ENCODE measurements at places on chromosomes 7 and 10.
A peak's percentile ranks its signal among the peaks of the same experiment; 100 is the strongest.

- no peak for DNase-seq
Measured at GRCh38 chr10:91883549-91884444, 25.5 kb downstream of the FGFBP3 start.

- DNase-seq = no peak
Measured at GRCh38 chr10:78640796-78641636, 427.8 kb upstream of the ZMIZ1 start.

- DNase-seq = no peak
Measured at GRCh38 chr7:121313793-121314676, 14.8 kb upstream of the WNT16 start.

GRCh38 chr7:44698046-44698580, 50.5 kb upstream of the ZMIZ2 start:
- no peak for DNase-seq

GRCh38 chr10:23065181-23065948, 30.0 kb upstream of the MSRB2 start:
- peak; percentile 46 for DNase-seq

GRCh38 chr10:42871823-42872222, 89.2 kb downstream of the BMS1 start:
- DNase-seq = no peak

DNA sequence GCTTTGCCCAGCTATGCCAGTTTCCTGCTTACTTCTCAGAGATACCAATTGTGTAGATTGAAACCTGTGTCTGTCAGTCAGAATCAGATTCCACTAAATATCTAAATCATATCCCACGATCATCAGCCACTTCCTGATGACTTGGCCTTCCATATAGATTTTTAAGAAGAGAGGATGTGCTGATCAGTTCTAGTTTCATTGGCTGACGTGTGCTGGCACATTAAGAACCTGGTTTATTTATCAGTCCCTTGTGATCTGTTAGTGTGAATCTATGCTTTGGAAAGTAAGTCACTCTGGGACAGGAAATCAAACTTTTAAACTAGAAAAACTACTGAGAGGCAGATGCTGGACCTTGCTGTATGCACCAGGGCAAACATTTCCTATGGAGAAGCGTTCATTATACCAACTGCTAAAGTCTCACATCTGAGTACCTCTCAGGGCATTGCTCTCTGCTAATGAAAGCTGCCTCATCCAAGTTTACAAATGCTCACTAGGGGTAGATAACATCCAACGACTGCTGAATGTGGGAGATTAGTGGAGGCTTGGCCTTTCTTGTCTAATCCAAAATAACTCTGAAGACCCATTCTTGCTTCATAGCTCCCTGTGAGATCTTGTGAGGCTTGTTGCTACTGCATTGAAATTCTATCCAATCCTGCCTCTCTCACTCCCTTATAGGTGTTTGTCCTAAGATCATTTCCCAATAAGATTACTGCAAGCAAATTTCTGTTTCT, 109.1 kb downstream of the ARL4A start:
- DNase-seq = no peak

DNA sequence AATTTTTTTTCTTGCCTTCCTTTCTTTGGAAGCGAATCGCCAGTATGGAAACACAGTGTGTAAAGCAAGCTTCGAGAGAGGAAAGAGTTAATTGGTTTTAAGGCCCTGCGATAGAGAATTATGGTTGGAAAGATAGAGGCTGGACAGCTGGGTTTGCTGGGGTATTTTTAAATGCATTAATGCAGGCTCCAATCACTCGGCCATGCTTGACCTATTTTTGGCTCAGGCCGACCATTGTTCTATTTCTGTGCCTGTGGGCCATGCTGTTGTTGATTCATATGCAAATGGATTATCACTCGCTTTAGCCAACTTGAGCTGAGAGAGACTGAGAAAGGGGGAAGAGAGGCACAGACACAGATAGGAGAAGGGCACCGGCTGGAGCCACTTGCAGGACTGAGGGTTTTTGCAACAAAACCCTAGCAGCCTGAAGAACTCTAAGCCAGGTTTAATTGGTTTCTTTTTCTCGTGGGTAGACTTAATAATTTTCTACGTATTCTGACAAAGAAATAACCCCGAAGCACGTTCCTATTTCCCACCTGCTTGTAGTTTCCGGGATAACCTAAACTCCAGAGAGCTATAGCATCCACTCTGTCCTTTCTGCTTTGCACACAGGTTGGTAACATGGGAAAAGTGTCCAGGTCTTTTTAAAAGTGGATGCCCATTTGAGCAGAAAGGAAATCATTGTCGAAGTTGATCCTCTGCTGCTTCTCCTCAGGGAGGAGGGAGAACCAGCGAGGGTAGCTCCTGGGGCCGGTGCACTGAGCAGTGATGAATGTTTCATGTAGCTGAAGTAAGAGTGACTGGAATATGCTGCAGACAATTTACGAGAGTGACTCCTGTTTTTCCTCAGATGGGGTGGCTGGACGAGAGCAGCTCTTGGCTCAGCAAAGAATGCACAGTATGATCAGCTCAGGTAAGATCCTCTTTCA, at the start of gene HDAC9:
Gene HDAC9 (plus strand): TSS at position 338 of the 929 bp plus-strand sequence. CDS start 554 bp downstream, at position 892.
- DNase-seq = peak; percentile 51

DNA sequence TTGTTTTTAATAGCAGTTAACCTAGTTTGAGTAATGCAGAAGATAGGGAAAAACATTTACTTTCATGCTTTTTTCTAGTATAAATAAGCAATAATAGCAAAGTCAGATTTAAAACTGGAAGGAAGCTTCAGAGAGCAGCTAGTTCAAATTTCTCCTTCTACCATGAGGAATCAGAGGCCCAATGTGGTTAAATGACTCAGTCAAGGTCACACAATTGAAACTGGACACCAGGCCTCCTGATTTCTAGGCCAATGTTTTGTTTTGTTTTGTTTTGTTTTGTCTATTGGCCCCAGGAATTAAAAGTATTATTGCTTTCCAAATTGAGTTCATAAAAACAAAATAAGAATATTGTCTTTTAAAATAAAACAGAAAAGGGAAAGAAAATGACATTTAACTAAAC, 122.3 kb downstream of the TRIL start:
- peak; percentile 44 for DNase-seq

DNA sequence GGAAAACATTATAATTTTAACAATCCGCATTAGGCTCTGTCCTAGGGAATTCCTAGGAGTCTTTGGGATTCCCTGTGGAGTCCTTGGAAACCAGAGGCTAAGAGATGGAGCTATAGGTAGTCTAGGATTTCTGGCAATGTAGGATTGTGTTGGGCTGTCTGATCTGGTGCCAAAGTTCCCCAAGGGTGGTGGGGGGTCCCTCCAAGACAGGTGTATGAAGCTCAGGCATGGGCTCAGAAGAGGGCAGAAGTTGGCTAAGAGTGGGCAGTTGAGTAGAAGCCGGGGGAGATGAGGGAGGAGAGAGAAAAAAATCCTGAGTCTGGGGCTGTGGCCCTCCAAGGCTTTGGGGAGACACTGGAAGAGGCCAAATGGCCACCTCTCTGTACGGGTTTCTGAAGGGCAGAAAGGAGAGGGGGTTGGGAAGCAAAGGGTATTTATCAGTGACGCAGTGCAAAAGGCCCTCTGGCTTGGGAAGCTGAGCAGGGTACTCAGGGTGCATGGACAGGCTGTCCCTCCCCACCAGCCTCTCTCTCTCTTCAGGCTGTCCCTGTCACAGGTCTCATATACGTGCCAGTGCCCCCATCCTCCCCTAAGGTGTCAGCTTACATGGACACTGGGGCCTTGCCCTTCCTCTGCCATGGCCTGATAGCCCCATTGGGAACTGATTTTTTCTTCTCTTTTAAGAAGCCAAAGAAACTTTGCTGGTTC, 929 bp downstream of the HOXA6 start:
- no peak for DNase-seq

- no peak for DNase-seq
Measured at GRCh38 chr10:50613150-50613549, 10.6 kb downstream of the SGMS1 start.

GRCh38 chr7:38929460-38930171, 20.6 kb upstream of the VPS41 start:
- DNase-seq = no peak

- DNase-seq = peak; percentile 99
Measured at GRCh38 chr7:22572937-22573336, 72.9 kb upstream of the STEAP1B start.

DNA sequence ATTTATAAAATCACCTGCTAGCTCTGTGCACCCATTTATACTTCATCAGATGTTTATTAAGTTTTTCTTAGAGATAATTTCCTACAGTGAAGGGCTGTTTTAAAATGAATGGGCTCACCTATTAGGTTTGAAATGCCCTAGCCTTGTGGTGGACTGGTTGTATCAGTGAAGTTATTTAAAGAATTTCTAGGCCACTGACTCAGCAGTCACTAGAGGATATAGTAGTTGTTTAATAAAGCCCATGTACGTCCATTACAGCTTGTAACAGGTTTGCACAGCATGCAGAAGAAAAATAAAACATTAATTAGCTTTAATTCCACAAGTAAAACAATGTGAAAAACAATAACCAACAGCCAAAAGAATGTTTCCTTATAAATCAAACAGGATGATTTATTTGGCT, 128.0 kb downstream of the RSU1 start:
- DNase-seq = no peak

- DNase-seq = no peak
Measured at GRCh38 chr7:44434201-44434600, 56.3 kb downstream of the NUDCD3 start.

- no peak for DNase-seq
Measured at GRCh38 chr7:137453356-137453755, 109.8 kb upstream of the PTN start.

GRCh38 chr7:49001610-49002033, 77.3 kb downstream of the CDC14C start:
- DNase-seq = peak; percentile 31

GRCh38 chr7:102849079-102849478, 63.7 kb upstream of the LRRC17 start:
- DNase-seq = no peak

DNA sequence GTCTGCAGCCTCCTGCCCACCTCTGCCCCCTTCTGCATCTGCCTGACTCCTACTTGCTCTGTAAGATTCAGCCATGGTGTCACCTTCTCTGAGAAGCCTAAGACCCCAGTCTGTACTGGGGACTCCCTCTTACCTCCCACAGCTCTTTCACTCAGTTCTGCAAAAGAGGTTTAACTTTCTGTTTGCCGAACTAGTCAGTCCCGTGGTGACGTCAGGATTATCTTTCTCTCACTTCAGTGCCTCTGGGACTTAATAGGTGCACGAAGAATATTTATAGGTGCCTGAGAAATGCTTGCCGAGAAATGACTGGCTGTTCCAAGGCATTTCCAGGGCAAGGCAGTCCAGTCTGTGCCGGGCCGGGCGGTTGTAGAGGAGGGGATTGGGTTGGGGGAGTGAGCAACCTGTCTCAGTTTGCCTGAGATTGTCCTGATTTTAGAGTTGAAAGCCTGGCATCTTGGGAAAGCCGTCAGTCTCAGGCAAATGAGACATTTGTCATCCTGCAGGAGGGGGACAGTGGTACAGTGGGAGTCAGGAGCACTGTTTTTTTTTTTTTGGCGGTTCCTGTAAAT, 227.5 kb upstream of the NPVF start:
- no peak for DNase-seq

- DNase-seq = no peak
Measured at GRCh38 chr10:74500816-74501215, 325.6 kb upstream of the KAT6B start.

DNA sequence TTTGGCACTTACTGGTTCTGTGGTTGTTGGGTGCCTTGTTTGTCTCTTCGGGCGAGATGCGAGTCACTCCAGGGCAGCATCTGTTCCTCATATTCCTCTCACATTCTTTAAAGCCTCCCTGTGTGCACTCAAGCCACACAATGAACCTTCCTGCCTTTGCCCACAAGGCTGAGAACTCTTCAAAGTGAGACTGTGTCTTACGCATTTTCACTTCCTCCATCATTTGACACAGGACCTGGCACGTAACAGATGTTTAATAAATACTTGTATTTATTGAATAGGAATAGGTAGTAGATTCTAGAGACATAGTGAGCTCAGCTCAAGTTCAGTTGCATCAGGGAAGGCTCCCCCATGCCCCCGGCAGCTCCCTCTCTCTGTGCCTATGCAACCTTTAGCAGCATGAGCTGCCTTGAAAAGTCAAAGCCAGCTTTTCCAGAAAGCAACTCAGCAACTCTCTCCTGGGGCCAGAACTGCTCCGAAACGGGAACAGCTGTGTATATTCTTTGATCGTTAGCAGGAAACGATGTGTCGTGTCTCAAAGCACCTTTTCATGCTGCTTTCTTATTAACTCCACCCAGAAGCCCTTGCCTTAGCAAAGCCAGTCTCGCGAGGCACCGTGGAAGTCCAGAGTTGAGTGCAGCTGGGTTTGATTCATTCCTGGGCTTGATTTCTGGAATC, 97.5 kb downstream of the PFKFB3 start:
- DNase-seq = peak; percentile 40

GRCh38 chr7:130732980-130733930, 752 bp downstream of the KLF14 start:
- DNase-seq = no peak

GRCh38 chr7:26078437-26079336, 73.3 kb upstream of the NFE2L3 start:
- peak; percentile 60 for DNase-seq

Data from mammary epithelial cell (primary cell).